Testis (tissue), 5 donors: ENCODE measurements at places on chromosomes 7 and 10.

DNA sequence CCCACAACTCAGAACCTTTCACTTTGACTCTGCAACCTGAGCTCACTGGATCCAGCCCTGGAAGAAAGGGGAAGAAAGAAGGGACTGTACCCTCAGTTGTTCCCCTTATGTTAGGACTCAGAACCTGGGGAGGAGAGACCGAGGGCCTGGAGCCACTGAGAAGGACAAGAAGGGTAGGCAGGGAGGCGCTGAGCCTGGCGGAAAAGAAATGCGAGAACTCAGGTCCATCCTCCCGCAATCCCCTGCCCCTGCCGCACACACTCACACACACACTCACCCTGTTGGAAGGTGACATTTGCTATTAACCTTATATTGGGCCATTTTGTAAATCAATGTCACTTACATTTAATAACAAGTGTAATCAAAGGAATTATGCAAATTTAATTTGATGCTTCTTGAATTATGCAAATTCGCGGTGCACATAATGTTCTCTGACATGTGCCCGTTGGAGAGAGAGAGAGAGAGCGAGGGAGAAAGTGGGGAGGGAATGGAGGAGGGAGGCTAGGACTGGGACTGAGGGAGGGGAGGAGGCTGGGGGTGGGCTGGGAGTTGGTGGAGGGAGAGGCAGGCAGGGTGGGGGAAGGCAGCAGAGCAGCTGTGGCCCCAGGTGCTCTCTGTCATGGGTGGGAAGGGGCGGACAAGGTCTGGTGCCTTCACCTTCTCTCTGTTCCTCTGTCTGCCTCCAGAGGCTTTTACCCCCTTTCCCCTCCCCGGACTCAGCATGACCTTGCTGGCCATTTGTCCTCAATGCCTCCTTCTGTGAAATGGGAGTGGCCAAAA, 99.6 kb upstream of the PAX2 start:
- no peak overlapping the region for H3K4me3 ChIP-seq
- H3K27me3 ChIP-seq: no peaks in the 10 kb centered on the region

DNA sequence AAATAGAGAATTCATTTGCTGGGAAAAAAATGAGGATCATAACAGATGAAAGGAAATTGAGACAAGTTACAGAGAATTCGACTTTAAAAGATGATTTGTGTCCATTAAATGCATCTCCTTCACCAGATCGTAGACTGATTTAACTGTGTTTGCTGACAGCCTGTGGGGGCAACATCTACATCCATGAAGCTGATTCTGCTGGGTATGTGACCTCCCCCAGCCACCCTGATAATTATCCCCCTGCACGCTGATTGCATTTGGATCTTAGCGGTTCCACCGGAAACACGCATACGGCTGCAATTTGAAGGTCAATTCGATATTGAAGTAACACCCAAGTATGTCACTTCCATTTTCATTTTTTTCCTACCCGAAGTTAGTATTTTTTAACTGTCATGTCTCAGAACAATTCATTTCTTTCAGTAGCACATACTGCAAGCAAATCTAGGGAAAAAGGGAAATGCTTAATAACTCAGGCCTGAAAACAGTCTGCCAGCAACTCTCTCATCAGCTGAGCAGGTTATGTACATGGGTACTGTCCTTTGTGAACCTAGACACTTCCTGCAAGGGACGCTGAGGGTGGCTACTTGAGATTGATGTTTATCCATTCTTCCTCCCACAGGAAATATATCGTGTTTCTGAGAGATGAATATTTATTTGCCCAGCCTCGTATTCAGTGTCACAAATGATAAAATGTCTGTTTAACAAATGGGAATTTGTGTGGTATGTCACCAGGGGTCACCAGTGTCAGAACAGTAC, 134.9 kb downstream of the ZNF22 start:
- DNase-seq: no peak
- H3K36me3 ChIP-seq: no peaks in the 10 kb centered on the region
- H3K27ac ChIP-seq: no peak overlapping the region
- H3K27me3 ChIP-seq: no peaks in the 10 kb centered on the region
- no peaks in the 10 kb centered on the region for H3K4me1 ChIP-seq
- no peak overlapping the region for H3K4me3 ChIP-seq

DNA sequence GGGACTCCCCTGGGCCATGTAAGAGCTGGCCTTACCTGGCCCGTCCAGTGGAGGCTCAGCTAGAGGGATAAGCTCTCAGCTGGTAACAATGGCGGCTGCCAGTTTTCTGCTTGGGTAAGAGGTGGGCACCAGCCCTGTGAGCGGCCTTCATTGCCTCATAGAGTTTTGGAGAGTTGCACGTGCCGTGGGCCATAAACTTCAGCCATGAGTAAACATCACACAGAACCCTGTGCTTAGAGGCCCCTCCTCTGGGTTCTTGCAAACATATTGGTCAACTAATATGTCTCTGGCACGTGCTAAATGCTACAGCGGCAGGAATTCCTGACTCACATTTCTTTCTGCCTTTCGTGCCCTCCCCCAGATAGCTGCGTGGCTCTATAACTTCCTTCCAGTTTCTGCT, 103.9 kb upstream of the LEP start:
- H3K27me3 ChIP-seq: no peaks in the 10 kb centered on the region
- H3K4me3 ChIP-seq: no peak overlapping the region
- H3K36me3 ChIP-seq: no peaks in the 10 kb centered on the region
- no peak overlapping the region for H3K27ac ChIP-seq
- no peak for DNase-seq

DNA sequence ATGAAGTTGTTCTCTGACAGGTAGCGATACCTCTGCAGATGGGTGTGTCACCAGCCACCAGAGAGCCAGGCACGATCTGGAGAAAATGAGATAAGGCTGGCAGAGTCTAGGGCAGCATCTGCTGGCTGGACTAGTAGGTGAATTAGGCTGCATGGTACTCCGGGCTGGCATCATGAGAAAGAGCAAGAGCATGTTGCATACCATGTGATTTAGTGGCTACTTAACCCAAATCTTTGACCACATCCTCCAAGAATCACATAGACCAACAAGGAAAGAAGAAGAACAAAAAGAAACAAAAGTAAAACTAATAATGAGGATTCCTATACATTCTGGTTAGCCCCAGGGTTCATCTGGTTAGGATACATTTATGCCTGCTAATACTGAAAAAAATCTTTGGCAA, 23.4 kb upstream of the FAM170B start:
- no peaks in the 10 kb centered on the region for H3K4me1 ChIP-seq
- DNase-seq: no peak
- no peaks in the 10 kb centered on the region for H3K27me3 ChIP-seq
- H3K36me3 ChIP-seq: no peaks in the 10 kb centered on the region

DNA sequence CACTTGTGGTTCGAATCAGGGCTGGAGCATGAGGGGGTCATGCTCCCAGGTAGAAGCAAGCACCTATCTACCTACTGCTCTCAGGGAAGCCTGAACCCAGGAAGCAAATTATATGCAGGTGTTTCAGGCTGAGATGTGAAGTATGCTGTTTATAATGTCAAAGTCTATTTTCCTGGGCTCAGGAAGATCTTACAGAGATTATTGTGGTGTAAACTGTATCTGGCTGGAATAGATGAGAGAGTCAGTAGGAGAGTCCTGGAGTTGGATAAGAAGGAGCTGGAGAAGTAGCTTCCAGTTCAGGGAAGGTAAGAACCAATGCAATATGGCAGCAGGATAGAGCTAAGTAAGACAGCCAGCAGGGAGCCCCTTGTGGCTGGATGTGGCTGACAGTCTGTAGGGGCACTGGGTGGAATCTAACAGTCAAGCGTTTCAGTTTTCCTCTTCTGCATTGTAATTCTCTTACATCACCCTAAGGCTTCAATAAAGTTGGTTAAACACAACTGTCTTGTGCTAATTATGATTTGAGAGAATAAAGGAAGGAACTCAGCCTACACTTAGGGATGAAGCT, 105.9 kb upstream of the EEPD1 start:
- H3K27me3 ChIP-seq: no peaks in the 10 kb centered on the region
- H3K36me3 ChIP-seq: no peaks in the 10 kb centered on the region
- peaks cover 4% of the 10 kb centered on the region for H3K4me1 ChIP-seq
- H3K27ac ChIP-seq: no peak overlapping the region
- H3K4me3 ChIP-seq: no peak overlapping the region
- no peak for DNase-seq

- H3K4me1 ChIP-seq: no peaks in the 10 kb centered on the region
- H3K27me3 ChIP-seq: no peaks in the 10 kb centered on the region
- DNase-seq: no peak
- no peak overlapping the region for H3K4me3 ChIP-seq
- no peaks in the 10 kb centered on the region for H3K36me3 ChIP-seq
These were observed 192.9 kb downstream of the PTPN20 start for GRCh38 chr10:47104151-47104605.

GRCh38 chr7:107528461-107528860, 35.3 kb downstream of the COG5 start:
- no peaks in the 10 kb centered on the region for H3K4me1 ChIP-seq
- no peaks in the 10 kb centered on the region for H3K27me3 ChIP-seq
- DNase-seq: no peak
- no peaks in the 10 kb centered on the region for H3K36me3 ChIP-seq
- H3K27ac ChIP-seq: no peak overlapping the region

GRCh38 chr7:155363852-155364600, 66.3 kb downstream of the INSIG1 start:
- no peaks in the 10 kb centered on the region for H3K27me3 ChIP-seq
- no peak for DNase-seq
- H3K36me3 ChIP-seq: no peaks in the 10 kb centered on the region
- H3K4me3 ChIP-seq: no peak overlapping the region
- H3K27ac ChIP-seq: no peak overlapping the region

GRCh38 chr7:158120316-158120715, 467.3 kb downstream of the PTPRN2 start:
- DNase-seq: no peak
- H3K27ac ChIP-seq: no peak overlapping the region
- no peaks in the 10 kb centered on the region for H3K27me3 ChIP-seq
- H3K4me1 ChIP-seq: no peaks in the 10 kb centered on the region

DNA sequence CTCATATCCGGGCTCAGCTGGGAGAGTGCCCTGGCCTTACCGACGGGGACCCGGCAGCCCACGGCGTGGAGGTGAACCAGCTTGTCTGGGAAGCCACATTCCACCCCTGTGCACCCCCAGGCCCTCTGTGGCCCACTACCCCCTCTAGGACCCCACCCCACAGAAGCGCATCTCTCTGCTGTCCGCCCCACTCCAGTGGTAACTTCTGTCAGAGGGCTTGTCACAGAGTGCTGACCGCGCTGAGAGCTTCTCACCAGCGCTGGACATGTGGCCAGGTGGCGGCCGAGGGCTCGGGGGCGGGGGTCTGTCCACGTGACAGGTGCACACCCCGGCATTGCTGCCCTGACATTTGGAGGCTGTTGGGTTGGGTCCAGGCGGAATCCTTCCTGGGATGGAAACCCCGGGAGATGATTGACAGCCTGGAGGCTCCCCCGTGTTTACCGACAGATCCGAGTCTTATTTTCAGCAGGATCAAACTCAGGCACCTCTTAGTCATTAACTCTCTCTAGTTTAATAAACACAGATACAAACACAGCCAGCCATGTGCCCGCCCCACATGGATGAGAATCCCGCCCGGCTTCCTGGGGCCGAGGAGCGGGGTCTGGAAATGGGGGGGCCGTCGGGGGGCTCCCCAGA, 5.1 kb downstream of the ELFN1 start:
- H3K27ac ChIP-seq: no peak overlapping the region
- H3K4me3 ChIP-seq: no peak overlapping the region
- no peaks in the 10 kb centered on the region for H3K4me1 ChIP-seq
- DNase-seq: no peak
- H3K27me3 ChIP-seq: no peaks in the 10 kb centered on the region
- H3K36me3 ChIP-seq: no peaks in the 10 kb centered on the region

DNA sequence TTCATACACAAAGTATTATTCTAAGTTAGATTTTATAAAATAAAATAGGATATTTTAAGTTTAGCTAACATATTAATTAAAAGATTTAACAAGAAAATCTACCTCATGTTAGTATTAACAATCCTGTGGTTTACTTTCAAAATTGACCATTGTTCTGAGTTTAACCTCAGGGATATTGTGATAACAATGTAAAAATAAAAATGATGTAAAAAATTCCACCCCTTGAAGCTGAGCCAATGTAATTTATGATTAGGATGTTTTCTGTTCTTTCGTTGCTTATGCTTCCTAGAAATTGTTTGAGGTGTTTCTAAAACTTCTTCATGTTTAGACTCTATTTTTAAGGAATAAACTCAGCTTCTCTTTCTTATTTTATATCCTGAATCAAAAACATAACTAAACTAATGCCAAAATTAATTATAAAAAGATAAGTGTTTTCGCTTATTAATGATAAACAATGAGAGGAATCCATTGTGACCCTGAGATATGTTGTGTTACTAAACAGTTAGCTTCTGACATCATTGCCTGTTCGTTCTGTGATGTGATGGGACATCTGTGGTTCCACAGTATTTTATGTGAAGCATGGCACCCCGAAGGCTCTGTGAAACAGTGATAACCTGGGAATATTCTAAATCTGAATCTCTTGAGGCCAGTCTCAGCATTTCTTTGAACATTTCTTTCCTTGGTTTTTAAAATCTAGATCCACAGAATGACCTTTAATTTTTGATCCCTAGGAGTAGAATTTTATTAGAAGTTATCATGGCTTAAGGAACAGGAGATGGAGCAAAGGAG, 340.8 kb downstream of the ARL4A start:
- H3K4me1 ChIP-seq: no peaks in the 10 kb centered on the region
- H3K36me3 ChIP-seq: no peaks in the 10 kb centered on the region
- no peak overlapping the region for H3K4me3 ChIP-seq
- no peak for DNase-seq
- H3K27ac ChIP-seq: no peak overlapping the region
- H3K27me3 ChIP-seq: no peaks in the 10 kb centered on the region

DNA sequence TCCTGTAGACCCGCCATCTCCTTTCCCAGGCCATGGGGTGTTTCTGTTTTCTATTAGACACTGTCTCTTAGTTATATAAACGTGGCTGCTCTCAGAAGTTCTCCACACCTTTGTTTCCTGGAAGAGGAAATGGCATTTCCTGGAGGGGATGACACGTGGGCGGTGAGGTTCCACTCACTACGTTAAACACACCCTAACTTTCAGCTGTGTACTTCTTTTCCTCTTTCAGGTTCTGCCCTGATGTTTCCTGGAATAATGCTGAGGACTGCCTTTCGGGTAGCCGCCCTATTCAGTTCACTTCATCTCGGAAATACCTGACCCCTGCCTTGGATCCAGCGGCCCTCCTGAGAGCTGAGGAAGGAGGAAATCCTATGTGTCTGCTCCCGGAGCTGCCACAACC, 3.4 kb upstream of the PRKCQ start:
- H3K4me1 ChIP-seq: no peaks in the 10 kb centered on the region
- H3K27ac ChIP-seq: no peak overlapping the region
- DNase-seq: no peak

DNA sequence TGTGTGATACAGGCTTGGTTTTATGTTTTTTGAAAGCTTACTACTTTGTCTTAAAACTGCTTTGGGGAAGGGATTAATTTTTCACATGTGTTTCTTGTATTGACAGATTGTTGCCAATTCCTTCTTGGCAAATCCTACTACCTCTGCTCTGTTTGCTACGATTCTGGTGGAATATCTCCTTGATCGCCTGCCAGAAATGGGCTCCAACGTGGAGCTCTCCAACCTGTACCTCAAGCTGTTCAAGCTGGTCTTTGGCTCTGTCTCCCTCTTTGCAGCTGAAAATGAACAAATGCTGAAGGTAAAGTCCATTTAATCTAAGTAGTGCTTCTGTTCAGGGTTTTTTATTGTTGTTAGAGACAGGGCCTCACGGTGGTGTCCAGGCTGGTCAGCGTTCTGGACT, 33.6 kb downstream of the TRRAP start:
- H3K4me1 ChIP-seq: no peaks in the 10 kb centered on the region
- no peaks in the 10 kb centered on the region for H3K27me3 ChIP-seq
- no peak overlapping the region for H3K27ac ChIP-seq
- H3K36me3 ChIP-seq: no peaks in the 10 kb centered on the region
- DNase-seq: no peak

GRCh38 chr7:31788445-31788844, 101.4 kb downstream of the PPP1R17 start:
- no peaks in the 10 kb centered on the region for H3K27me3 ChIP-seq
- no peaks in the 10 kb centered on the region for H3K36me3 ChIP-seq
- H3K4me3 ChIP-seq: no peak overlapping the region
- no peak for DNase-seq
